ENCODE measurements at places on chromosomes 5 and 9.

DNA sequence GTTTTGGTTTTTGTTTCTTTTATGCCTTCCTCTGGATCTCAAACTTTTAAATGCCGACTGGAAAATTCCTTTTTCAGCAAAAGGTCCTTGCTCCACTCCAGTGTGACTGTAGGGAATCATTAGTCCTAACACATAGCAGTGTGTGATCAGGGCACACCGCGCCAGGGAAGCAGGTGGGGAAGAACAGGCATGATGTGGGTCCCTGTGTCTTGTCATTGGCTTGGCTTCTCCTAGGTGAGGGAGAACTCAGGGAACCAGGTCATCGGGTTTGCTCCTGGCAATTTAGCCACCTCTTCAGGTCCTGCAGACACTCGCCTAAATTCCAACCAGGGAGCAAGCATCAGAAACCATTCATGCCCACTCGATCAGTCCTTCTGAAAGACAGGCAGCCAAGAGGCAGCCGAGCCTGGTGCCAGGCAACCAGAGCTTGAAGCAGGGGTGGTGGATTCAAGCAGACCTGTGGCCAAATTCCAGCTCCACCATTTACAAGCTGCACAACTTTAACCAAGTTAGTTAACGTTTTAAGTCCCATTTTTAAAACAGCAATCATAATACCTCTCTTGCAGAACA lies 514.2 kb downstream of the BNC2 start:
- no peak for DNase-seq

GRCh38 chr5:119343766-119344165 lies 12.1 kb upstream of the TNFAIP8 start:
- peak; percentile 45 for DNase-seq

DNA sequence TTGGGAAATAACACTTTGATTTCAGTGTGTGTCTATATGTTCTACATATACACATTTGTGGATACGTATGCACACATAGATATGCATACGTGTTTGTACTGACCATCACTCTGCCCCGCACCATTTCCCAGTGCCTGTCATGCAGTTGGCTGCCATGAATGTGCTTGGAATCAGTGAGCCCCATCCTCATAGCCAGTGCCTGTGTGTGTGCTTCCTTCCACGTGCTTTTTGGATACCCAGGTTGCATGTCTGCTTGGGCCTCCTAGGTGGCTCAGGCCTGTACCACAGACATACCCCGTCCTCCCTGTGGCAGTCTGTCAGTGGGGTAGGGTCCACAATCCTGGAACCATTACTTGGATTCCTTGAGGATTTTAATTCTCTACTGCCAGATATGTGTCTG lies 243.6 kb downstream of the FANCC start:
- no peak for DNase-seq

DNA sequence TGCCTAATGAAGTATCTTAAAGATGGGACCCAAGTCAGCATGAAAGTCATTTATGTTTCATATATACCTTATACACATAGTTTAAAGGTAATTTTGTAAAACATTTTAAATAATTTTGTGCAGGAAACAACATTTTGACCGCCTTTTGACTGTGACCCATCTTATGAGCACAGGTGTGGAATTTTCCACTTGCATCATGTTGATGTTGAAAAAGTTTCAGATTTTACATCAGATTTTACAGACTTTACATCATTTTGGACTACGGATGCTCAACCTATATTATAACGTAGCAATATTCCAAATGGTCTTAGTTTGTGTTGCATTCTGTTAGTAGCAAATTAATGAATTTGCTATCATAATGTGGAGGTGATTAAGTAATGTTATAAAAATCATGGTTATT lies 21.7 kb upstream of the FAM120AOS start:
- no peak for DNase-seq

DNA sequence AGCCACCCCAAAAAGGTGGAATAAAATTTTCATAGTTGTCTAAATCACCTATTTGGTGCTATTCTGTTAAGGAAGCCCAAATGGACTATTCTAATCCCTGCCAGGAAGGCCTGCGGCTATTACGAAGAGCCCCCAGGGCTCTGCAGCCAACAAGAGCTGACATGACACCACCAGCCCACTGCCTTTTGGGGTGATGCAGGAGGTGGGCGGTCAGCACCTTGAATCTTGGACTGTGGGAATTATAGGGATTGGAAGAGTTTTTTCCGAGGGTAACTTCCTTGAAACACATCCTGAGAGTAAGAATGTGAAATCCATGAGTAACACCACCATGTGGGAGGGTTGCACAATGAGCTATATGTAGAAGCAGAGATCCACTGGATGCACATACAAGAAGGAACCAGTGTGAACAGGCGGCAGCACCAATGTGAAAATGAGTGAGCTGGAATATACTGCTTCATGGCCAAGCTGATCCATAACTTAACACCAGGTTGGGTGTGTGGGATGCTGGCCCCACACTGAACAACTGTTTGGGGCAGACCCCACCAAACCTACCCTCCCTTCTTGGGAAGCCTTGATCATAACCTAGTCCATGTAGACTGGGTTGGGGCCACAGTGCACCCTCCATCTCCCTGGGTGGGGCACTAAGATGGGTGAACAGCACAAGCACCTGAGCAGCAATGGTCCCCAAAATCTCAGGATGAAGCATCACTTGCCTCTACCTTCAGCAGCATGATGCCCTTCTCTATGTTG lies 239.0 kb downstream of the FSTL4 start:
- DNase-seq: no peak

DNA sequence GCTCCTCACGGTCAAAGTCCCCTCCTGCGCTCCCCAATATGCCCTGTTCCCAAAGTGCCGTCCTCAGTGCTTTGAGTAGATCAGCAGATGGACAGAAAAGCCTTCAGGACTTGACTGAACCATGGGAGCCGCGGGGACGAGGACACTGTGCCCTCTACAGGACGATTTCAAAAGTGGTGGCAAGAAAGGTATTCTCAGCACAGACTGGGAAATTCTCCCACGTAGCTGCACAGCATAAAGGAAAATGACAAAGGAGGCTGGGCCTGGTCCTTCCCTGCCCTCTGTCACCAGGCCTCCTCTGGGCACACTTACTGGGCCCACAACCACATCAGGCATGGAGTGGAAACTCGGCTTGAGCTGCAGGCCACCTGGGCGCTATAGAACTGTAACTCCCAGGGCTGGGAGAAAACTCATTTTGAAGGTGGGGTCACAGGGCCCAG lies 16.7 kb upstream of the MTMR12 start:
- no peak for DNase-seq

DNA sequence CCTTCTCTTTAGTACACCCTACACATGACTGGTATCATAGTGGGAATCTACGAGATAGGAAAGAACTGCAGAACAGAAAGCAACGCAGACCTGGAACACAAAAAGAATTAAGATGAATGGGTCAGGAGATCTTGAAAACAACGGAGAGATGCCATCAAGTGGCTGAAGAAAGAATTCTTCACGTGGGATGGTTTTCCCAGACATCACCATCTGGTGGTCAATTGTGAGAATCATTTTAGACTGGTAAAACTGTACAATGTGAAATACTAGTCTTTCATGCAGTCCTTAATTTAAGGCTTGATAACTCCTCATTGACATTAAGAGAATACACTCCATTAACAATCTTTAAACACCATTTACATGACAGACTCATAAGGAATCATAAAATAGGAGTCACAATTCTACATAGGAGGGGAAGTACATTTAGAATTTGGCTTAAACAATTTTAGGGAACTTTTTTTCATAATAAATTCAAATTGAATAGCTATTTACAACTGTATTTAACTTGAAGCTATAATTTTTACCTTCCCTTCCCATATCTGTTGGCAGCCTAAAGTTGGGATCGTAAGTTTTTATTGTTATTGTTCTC lies 128.4 kb upstream of the TRPM3 start:
- no peak for DNase-seq

- DNase-seq: no peak
Measured at GRCh38 chr9:135851748-135852147, 55.6 kb downstream of the CAMSAP1 start.

DNA sequence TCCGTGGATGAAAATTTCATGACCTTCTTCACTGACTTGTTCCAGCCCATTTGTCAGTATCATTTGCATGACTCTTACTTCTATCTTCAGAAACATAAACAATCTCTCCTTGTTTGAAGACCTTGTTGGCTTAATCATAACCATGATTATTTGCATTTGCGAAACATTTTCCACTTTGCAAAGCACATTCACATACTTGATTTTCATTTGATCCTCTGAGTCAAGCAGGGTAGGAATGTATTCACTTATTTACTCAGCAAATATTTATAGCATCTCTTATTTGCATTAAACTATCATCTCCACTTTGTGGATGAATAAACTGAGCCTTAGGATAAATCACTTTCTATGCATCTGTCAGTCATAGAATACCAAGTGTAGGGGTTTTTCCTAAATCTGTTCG lies 343.0 kb upstream of the SGCD start:
- no peak for DNase-seq

DNA sequence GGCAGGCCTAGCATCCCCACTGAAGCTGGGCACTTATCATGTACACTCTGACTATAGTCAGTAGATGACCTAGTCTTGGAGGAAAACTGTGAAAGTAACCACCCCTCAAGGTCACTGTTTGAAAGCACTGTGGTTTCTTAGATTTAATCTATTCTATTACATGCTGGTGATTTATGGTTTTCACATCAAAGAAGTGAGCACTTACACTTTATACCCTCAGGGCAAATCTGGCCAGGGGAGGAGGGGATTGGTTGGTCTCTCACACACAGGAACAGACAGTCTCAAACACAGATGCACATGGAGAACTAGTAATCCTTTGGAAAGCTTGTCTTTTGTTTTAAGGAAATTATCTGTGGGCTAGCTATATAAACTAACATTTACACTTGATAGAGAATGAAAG lies 17.9 kb upstream of the SPIN1 start:
- no peak for DNase-seq

- no peak for DNase-seq
Measured at GRCh38 chr9:98401140-98402018, 145.9 kb upstream of the TBC1D2 start.

DNA sequence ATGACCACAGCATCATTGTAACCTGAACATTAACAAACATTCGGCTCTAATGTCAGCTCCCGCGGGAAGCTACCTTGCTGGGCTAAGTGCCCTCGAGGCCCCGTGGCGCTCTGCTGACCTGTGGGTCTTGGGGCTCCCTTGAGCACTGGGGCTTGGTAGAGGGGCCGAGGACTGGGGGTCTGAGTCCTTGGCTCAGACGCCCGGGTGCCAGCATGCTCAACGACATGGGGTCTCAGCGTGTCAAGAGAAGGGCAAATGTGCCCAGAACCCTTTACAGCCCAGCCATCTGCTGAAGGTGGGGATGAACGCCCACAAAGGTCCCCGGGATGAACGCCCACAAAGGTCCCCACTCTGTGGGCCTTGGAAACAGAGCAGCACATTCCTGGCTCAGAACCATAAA lies 39.7 kb upstream of the SARDH start:
- no peak for DNase-seq

DNA sequence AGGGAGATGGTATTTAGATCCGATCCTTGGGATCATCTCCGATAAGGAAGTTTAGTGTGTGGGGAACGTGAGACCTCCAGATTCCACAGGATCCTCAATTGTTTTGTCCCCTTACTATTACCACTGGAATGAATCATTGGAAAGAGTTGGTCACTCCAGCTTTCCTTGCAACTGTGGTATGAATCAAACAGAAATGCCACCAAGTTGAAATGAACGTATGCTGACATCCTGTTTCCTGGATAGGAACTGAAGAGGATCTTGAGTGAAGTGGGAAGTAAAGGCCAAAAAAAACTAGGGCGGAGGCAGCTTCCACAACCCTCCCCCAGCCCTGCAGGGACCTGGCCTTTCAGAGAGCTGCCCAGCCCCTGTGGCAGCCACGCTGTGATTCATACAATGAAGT lies 23.9 kb downstream of the IRX1 start:
- DNase-seq: no peak

DNA sequence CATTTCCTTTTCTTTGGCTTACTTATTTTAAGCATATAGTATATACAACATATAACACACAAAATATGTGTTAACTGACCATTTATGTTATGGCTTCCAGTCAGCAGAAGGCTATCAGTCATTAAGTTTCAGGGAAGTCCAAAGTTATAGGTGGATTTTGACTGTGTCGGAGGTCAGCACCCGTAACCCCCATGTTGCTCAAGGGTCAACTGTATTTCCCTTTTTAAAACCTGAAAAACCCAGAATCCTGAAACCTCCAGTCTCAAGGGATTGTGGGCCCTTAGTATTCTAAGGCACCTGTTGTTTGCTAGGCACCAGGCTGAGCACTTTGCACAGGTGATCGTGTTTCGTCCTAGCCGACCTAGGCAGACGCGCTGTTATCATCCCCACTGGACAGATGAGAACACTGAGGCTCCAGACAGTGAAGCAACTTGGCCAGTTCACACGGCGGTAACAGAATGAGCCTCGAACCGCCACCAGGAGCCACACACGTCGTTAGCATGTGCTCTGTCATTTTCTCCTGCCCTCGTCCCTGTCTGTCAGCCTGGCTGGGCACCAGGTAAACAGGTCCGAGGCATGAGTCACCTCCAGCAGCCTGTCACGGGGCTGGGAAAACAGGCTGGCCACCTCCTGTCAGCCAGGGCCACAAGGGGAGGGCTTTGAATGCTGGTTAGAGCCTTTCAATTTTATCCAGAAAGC lies 39.9 kb downstream of the DUSP1 start:
- DNase-seq: no peak

DNA sequence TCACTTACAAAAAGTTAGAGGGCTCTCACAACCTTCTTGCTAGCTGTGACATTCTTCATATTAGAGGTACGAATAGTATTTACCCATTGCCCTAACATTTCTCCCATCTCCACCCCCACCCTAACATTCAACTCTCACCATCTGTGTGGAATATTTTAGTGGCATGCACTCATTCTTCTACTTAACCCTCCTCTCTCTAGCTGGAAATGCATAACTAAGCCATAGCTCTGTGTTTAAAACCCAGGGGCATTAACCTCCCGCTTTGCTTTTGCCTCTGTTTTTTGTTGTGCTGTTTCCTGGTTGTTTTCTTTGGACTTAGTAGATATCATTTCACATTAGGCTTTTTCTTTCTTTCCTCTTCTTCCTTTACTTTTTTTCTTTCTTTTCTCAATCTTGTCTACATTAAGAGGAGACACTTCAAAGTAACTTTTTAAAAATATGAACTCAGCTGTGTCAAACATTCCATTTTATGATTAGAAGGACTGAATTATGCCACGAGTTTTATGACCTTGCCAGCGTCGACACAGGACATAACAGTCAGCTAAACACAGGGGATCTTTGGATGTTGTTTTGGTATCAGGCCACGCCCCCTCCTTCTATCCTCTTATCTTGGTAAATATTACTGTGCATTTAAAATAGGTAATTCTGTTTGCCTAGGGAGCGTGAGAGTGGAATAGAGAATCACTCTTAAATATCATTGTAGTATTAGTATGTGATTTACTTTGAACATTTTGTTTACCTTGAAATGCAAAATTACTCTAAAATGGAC lies 236.0 kb downstream of the CD180 start:
- no peak for DNase-seq

Data from stimulated activated CD8-positive, alpha-beta memory T cell treated with anti-CD3 and anti-CD28 coated beads, Interleukin-4, amount 100 ng/mL, for 4 hours (primary cell).